ENCODE measurements at places on chromosomes 3 and 15.

DNA sequence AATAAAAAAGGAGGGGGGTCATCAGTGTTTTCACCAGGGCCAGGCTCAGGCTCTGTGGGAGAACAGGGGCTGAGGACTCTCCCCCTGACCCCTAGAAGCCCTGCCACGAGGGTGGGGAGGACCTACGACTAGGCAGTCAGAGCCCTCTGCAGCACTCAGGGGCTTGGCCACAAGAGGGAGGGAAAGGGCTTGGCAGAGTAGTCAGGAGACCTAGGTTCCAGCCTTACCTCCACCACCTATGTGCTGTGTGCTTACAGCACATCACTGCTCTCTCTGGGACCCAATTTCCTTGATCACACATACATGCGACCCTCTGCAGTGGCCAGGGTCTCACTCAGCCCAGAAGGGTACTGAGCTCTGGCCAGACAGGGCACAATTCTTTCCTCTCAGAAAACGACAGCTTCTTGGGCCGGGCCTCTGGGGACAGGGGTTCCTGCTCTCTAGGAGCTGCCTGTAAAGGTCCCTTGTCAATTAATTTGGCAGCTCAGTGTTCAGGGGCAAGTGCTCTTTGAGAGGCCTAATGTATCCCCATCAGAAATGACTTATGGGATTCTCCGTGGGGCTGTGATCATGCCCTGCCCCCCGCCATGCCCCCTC lies 16.4 kb upstream of the SKIC8 start:
- peak; percentile 56 for DNase-seq

- no peak for DNase-seq
Observed at GRCh38 chr3:117666325-117666724, 956.7 kb downstream of the TUSC7 start.

GRCh38 chr15:49199666-49200065 lies 29.6 kb downstream of the GALK2 start:
- no peak for DNase-seq

DNA sequence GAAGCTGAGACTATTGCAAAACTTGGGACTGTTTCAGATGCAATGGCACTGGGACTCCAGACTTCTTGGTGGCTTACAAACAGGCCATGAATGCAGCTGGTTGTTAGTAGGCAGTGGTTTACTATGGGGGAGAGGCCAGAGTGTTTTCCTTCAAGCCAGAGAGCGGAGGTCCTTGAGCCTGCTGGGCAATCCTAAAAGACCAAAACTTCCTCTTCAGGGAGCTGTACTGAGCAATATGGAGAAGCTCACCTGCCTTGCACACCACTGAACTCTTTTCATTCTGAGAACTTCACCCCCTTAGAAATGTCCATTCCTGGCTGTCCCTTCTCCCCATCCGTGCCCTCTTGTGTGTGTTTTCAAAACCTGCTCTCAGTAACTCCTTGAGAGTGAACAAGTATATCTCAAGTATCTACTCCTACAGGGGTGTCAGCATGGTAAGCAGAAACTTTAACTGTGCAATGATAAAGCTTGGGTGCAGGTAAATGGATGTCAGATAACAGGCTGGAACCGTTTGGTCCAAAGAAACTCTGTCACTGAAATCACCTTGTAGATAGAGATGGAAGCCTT lies 213.9 kb downstream of the CLSTN2 start:
- no peak for DNase-seq

DNA sequence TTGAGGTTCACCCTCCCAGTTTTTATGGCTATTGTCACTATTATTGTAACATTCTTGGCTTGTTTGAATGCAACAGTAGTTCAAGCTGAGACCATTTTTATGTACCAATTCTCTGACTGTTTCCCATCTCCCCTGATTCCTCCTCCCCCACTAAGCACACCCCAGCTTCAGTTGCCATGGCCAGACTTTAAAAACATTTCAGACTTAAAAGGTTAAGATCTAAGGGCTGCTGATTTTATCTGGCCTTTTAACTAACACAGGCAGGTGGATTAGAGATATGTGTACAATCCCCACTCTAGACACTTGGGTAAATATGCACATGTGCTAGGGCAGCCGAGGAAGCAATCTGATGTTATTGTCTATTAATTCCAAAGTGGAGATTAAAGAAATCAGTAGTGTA lies 386.3 kb upstream of the NR2F2 start:
- no peak for DNase-seq

DNA sequence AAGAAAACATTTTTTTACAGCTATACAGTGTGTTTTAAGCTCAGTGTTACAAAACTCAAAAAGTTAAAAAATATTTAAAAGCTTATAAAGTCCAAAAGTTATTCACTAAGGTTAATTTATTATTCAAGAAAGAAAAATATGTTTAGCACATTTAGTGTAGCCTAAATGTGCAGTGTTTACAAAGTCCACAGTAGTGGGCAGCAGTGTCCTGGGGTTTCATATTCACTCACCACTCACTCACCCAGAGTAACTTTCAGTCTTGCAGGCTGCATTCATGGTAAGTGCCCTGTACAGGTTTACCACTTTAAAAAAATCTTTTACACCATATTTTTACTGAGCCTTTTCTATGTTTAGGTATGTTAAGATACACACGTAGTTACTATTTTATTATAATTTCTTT lies 300.2 kb upstream of the TRIM42 start:
- DNase-seq: no peak

GRCh38 chr3:152927131-152927530 lies 92.2 kb downstream of the P2RY1 start:
- no peak for DNase-seq

DNA sequence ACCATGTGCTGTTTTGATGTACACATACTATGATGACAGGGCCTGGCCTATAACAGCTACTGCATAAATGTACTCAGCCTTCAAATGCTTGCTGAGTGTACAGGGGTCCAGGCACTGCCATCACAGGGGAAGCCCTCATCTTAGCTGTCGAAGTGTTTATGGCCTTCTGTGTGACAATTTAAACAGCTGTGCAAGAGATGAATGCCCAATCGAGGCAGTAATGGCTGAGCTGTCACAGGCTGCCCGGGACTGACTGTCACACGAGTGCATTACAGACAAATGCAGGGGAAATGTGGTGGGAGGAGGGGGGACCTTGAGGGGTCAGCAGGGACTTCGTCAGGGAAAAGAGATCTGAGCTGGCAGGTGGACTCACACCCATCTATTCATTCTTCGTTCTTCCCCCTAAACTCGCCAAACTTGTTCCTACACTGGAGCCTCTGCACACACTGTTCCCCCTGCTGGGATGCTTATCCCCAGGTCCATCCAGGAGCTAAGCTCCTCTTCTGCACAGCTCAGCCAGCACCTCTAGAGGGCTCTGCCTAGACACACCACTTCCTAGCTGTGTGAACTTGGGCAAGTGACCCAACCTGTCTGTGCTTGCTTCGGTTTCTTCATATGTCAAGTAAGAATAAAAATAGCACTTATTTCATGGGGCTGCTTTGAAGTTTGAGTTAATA lies 156.2 kb upstream of the IQSEC1 start:
- no peak for DNase-seq

- no peak for DNase-seq
Observed at GRCh38 chr15:53208751-53209150, 418.6 kb upstream of the ONECUT1 start.

DNA sequence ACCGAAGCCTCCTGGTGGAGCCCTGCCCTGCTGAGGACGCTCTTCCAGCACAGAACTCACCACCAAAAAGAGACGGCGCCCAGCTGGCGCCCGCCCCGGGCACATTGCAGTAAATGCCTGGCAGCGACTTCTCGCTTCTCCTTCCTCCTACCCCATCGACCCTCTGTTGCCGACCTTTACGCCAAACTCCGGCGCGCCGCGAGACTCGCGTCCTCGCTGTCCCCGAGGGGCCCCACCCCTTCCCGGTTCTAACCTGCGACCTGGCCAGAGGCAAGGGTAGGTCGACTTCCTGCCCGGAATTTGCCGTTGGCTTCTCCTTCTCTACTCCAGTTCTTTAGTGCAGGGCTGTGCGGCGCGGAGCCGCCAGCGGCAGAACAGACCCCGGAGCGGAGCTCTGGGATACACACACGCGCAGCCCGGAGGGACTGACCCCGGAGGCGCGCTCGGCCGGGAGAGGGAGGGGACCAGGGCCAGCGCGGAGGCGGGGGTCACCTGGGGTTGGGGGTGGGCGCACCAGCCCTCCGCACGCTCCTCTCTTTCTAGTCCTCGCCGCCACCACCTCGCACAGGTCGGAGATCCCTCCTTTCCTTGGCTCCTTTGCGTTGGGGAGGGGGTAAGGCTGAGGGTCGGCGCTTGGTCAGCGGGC lies 226.6 kb upstream of the AZI2 start:
- DNase-seq: peak; percentile 20

DNA sequence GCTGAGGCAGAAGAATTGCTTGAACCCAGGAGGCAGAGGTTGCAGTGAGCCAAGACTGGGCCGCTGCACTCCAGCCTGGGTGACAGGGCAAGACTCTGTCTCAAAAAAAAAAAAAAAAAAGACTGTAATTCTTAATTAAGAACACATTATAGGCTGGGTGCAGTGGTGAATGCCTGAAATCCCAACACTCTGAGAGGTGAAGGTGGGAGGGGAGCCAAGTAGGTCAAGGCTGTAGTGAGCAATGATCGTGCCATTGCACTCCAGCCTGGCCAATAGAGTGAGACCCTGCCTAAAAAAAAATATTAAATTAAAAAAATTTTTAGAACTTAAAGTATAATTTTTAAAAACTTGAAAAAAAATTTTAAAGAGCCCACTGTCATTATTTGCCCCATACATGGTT lies 13.4 kb upstream of the ARPIN start:
- DNase-seq: no peak

DNA sequence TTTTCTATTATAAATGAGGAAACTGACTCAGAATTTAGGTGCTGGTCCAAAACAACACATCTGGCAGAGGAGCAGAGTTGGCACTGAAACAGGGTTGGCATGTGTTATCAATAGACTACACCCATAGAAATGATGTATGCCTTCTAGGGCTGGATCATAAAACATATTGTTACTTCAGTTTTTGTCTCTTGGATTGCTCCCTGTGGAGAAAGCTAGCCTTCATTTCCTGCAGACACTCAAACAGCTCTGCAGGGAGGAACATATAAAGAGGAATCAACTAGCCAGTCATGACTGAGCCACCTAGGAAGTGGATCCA lies 507 bp upstream of the MRPL3 start:
- DNase-seq: no peak

GRCh38 chr3:175307642-175308041 lies 448.5 kb downstream of the NAALADL2 start:
- no peak for DNase-seq

GRCh38 chr15:101188637-101189408 lies 63.0 kb downstream of the CHSY1 start:
- peak; percentile 76 for DNase-seq

- peak; percentile 49 for DNase-seq
Observed at GRCh38 chr3:142987080-142987700, 14.2 kb upstream of the U2SURP start.

DNA sequence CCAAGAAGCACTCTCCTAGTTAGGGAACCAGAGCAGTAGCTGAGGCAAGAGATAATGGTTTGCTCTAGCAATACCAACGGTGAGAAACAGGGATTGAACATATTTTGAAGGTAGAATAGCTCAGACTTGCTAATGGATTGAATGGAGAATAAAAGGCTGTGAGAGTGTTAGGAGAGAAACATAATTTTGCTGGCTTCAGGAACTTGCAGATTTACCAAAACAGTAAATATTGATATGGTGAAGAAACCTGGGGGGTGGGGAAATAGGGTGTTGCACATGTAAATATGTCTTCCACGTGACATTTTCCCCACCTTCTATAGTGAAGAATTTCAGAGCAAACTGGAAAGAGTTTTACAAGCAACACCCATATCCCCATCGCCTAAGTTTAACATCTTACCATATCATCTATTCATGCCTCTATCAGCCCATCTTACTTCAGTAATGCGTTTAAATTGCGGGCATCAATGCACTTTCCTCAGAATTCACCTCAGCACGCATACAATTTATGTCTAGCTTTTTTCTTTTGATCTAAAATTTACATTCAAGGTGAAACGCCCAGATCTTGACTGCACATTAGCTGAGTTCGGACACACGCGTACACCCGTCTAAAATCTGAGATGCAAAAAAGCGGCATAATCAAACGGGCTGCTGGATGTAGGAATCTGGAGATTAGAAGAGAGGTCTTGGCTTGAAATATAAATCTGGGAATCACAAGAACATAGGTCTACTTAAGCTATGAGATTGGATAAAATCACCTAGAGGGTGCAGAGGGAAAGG lies 891 bp upstream of the NR1D2 start:
- DNase-seq: no peak

DNA sequence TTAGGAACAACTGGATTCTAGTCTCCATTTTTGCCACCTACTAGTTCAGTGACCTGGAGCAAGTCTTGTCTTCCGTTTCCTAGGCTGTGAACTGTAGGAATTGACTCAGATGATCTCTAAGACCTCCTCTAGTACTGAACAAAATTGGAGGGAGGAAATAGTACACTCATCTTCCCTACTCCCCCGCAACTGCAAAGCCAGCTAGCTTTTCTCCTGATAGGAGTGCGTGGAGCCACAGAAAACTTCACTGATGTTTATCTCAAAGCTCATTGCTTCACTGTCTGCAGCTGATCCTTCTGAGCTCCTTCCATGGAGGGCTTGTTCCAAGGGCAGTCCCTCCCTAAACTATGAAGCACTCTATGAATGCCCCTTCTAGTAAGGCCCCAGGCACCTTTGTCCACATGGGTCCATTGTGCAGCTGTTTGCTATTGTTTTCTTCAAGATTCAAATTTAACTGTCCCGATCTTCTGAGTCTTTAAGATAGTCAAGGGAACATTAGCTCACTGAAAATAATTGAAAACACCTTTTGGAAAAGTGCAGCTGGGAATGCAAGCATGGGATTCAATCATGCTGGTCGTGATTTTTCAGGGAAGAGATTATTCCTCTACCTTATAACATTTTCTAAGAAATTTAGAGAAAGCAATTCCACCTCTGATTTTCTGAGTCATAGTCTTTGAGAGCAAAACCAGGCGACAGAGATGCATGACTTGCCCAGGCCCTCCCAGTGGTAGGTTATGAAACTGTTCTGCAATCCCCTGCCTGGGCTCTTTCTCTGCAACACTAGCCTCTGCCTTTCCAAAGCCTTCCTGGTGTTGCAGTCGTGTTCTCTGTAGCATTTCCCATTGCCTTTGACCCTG lies 24.3 kb downstream of the FILIP1L start:
- peak; percentile 16 for DNase-seq

GRCh38 chr3:173529062-173529711 lies 131.6 kb downstream of the NLGN1 start:
- DNase-seq: peak; percentile 5

GRCh38 chr3:36707623-36708409 lies 56.5 kb downstream of the DCLK3 start:
- DNase-seq: no peak

GRCh38 chr3:98823791-98824190 lies 60.7 kb downstream of the ST3GAL6 start:
- no peak for DNase-seq

DNA sequence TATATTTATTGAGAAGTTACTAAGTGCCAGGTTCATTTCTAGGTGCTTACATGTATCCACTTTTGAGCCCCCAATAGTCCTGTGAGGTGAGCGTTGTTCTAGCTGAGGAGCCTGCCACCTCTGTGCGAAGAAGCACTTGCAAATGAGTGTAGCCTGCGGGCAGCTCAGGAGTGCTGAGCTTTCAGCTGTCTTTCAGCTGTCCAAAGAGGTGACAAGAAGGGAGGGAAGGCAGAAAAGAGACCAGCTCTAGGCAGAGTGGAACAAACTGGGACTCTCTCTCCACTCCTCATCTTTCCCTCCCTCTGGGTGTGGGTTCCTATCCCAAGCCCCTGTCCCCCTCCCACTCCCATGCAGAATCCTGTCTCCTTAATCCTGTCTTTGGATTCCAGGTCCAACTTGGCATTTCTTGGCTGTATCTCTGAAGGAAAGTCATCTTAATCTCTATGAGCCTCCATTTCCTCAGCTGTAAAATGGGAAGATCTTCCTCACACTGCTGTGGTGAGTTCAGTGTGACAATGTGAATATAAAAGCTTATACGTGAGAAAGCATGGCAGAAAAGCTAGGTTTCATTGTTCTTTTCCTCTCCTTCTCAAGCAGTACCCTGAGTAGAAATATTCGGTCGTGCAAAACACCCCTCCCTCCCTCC lies 6.7 kb upstream of the SRP14 start:
- DNase-seq: no peak
